ENCODE measurements at places on chromosomes 11 and 22.

GRCh38 chr11:117826190-117826570 lies 1.6 kb upstream of the FXYD2 start:
- no peak for DNase-seq

GRCh38 chr22:39298241-39298987 lies 21.0 kb downstream of the RPL3 start:
- no peak for DNase-seq

GRCh38 chr11:67448220-67448609 lies 4.3 kb downstream of the GPR152 start:
- DNase-seq, result no peak

DNA sequence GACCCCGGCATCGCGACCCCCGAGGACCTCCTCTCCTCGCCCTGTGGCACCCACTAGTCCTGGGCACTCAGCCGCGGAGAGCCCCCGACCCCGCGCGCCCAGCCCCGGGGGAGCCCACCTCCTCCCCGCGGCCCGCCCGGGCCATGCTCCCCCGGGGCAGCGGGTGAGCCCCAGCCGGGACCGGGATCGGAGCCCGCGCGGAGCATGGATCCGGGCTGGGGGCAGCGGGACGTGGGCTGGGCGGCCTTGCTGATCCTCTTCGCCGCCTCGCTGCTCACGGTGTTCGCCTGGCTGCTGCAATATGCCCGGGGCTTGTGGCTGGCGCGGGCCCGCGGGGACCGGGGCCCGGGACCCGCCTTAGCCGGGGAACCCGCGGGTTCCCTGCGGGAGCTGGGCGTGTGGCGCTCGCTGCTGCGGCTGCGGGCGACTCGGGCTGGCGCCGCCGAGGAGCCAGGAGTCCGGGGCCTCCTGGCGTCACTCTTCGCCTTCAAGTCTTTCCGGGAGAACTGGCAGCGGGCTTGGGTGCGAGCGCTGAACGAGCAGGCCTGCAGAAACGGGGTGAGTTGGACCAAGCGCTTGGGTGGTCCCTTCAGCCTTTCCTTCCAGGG lies 498 bp downstream of the C2CD2L start:
- no peak for DNase-seq

DNA sequence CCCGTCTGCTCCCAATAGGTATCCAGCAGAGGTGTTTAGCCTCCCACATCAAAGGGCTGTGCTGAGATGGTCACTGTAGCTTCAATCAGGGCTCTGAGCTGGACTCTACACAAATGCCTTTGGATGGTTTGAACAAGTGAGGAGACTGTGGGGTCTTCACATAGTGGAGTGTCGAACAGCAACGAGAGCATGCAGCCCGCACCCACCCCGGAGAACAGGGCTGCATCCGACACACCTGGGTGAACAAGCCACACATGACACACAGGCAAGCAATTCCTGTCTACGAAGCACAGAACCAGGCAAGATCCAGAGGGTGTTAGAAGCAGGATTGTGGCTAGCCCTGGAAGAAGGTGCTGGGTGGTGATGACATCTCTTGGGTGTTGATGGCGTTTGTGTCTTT lies 58.0 kb upstream of the FGF3 start:
- no peak for DNase-seq

- no peak for DNase-seq
These were observed 25.4 kb downstream of the THOC5 start for GRCh38 chr22:29528144-29528543.

- DNase-seq, result no peak
These were observed 10.3 kb downstream of the LDLRAD3 start for GRCh38 chr11:35954205-35954604.

- DNase-seq, result no peak
These were observed 101.4 kb upstream of the ARHGAP42 start for GRCh38 chr11:100585728-100586127.

- no peak for DNase-seq
These were observed 10.6 kb downstream of the PLET1 start for GRCh38 chr11:112249871-112250610.

DNA sequence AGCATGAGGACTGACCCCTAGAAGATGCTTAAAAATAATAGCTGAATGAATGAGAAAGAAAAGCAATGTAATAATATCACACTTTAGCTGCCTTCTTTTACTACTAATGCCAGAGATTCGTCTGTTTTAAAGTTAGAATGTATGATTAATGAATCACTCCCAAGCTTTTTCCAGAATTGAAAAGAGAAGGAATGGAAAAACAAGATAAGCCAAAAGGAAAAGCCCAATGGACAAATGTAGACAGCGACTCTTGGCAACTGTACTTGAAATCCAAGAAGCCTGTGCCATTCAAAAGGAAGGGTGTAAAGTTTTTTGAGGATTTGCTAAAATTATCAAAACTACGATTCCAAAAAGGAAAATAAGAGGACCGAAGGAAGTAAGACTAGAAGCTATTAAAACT lies 40.8 kb upstream of the PAMR1 start:
- DNase-seq, result no peak
